ENCODE measurements at places on chromosomes 6 and 20.

GRCh38 chr6:134074151-134075055 is 22.0 kb upstream of the SLC2A12 start:
- no peak for DNase-seq

DNA sequence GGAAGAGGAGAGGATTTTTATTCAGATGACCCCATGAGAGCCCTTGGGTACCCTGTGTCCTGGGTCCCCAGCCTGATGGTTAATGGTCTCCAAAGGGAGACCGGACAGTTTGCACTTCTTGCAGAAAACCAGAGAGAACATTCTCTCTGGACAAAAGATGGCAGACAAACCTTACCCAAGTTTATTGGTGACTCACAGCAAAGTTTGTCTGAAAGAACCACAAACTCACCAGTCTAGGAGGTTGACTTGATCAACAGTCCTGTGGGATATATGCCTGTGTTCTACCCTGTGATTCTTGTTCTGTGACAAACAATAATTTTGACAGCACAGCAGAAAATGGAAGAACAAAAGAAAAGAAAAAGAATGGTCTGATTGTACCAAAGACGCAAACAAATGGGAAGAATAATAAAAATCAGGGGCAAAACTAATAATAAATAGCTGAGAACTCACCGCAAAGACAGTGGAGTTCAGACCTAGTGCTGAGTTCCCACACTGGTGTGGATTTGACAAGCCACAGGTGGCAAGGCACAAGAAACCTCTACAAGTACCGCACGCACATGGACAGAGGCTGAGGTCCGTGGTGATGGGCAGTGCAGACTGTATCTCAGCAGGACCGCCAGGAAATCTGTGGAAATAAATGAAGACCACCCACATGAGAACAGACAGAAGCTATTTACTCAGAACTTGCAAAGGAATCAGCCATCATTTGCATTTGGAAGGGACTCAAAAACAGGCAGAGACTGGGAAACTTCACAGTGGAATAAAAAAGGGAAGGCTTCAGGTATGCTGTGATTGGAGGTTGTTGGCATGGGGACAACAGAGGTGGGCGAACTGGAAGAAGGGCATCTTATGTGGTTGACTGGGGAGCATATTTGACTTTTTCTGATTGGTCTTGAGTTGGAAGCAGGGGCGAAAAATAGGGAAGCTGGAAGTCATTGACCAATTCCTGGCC is 246.3 kb upstream of the RNF24 start:
- DNase-seq: no peak

DNA sequence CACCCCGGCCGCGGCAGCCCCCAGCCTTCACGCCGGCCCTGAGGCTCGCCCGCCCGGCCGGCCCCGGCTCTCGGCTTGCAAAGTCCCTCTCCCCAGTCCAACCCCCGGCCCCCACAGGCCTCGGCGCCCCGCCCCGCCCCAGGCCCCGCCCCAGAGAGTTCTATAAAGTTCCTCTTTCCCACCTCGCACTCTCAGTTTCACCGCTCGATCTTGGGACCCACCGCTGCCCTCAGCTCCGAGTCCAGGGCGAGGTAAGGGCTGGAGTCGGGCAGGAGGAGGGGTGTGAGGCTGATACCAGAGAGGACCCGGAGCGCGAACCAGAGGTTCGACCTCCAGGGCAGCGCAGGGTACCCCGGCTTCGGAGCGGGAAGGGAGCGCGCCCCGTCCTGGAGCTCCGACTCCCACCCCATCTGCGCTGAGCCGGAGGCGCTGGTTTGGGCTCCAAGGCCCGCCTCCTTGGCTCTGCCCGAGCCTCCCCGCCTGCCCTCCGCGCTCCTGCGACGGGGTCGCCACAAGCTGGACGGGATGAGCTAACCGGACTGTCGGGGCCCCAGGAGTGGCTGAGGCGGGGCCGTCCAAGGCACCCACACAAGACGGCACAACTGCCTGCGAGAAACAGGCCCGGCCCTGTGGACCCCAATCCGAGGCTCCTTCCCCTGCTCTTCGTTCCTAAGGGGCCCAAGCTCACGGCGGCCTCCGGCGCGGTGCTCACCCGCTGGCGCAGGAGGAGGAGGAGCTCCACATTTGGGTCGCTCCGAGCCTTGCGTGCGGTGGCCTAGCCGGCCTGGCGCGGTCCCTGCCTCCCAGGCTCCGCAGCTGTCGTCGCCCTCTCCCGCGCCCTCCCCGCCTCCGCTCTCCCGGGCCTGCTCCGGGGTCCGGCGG is at the start of gene IRF4:
TSS of gene IRF4 (plus strand) at position 194 of the 882 bp plus-strand sequence. CDS start 1,401 bp downstream, outside the sequence.
- DNase-seq: peak; percentile 77

DNA sequence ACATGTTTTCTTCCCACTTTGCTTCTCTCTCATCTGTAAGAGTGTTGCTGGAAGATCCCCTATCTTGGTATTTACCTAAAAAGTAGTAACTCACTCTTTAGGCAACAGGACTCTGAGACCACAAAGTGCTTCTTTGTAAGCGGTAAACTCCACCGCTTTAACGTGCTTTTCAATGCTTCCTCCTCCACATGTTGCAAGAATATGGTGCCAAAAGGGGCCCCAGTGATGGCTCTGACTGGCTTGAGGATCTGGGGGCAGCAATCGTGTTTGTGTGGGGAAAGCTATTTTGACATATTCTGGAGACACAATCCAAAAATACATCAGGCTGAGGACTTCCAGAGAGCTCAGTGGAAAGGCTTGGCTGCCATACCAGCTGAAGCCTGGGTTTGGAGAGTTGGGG is 12.4 kb upstream of the CPNE5 start:
- no peak for DNase-seq

DNA sequence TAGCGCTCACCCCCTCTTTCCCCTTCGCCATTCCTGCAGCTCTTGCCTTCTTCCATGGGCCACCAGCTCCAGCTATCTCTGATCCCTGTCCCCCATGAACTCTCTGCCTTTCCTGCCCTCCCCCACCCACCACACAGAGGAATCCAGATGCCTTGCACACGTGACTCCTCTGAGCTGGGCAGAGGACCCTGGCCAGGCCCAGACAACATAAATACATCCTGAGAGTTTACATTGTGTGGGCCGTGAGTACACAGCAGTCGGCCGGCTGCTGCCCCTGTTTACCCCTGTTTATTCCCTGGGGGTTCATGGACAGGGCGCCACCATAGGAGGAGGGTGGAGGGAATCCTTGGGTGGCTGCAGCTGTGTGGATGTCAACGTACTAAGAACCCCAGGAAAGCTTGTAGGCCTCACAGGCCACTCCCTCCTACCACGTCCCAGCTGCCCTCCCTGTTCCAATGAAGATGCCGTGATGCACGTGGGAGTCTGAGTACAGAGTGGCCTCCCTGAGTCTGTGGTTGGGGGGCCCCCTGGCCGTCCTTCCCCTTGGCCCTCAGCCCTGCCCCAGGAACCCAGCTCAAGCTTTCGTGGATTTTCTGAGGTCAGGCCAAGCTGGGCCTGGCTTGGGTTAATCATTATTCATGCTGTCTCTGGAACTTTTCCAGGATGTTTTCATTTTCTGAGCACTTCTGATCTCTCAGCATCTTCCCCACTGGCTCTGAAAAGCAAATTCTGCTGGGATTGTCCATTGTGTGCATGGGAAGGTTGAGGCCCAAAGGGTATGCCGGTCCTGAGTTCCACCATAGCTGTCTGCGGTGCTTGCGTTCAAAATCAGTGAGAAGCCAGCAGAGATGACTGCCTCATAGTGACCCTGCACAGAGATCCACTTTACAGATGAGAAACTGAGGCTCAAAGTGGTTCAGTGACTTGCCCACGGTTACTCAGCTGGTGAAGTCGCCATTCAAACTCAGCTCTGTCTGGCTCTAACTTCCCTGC is 136.3 kb downstream of the MRPL14 start:
- no peak for DNase-seq

DNA sequence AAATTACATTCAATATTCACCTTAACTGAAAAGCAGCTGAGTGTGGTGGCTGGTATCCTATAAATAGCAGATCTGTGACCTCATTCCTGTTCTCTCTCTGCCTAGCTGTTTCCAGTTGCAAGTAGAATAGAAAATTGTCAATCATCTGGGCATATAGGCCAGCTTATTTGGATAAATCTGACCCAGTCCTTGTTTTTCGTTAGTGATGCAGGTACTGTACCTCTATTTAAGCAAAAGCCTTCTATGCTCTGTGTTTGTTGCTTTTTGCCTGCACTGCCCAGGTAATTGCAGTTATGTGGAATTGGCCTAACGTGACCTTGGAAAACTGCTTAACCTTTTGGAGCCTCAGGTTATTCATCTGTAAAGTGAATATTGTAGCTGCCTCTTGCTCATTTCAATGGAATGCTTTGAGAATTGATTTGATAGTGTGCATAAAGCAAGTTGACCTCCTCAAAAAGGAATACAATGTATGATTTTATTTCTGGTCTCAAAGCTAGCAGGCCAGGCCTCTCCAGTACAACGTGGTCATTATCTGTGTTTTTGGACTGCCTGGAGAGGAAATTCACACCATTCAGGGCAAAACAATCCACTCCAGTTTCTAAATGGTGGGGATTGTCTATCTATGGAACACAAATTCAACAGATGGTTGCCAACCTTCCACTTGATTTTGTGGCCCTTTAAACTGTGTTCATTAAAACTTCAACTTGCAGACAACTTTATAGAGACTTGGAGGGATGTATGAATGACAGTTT is 508.7 kb upstream of the CITED2 start:
- DNase-seq: no peak

GRCh38 chr6:48417927-48418326 is 306.9 kb upstream of the PTCHD4 start:
- DNase-seq: no peak

DNA sequence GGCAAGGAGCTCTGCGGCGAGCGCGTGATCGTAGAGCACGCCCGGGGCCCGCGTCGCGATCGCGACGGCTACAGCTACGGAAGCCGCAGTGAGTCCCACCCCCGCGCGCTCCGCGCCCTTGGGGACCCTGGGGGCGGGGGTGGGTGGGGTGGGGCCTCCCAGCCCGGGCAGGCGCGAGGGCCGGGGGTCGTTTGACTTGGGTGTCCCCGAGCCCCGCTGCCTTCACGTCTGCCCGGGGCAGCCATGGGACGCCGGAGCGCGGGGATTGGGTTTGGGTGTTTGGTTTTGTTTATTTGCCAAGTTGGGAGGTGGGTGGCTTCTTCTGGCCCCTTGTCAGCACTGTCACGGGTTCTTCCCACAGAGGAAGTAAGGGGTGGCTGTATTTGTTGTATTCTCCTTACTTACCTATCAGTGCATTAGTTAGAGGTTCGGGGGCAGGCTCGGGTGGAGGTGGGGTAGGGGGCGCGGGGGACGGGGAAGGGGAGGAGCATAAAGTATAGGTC is 777 bp downstream of the SRSF6 start:
- DNase-seq: no peak
